ENCODE measurements at places on chromosomes 6 and 20. TPM values are rescaled to one million over a fixed set of nuclear protein-coding genes. Genes with fewer than 3 reads are reported as not detected.

The FAM83D gene
- 7.8 TPM for total RNA-seq

The GHRH gene
- not detected for total RNA-seq

The C20orf144 gene
- not detected for total RNA-seq

The NR2E1 gene
- total RNA-seq = not detected

The PPIL6 gene
- total RNA-seq = 5.0 TPM

Data from smooth muscle cell of the pulmonary artery (primary cell).